NCI-H146 (cell line): ENCODE measurements at places on chromosomes 1 and 21.

- DNase-seq, result no peak
Measured at GRCh38 chr1:225820522-225821120, 10.7 kb downstream of the EPHX1 start.

DNA sequence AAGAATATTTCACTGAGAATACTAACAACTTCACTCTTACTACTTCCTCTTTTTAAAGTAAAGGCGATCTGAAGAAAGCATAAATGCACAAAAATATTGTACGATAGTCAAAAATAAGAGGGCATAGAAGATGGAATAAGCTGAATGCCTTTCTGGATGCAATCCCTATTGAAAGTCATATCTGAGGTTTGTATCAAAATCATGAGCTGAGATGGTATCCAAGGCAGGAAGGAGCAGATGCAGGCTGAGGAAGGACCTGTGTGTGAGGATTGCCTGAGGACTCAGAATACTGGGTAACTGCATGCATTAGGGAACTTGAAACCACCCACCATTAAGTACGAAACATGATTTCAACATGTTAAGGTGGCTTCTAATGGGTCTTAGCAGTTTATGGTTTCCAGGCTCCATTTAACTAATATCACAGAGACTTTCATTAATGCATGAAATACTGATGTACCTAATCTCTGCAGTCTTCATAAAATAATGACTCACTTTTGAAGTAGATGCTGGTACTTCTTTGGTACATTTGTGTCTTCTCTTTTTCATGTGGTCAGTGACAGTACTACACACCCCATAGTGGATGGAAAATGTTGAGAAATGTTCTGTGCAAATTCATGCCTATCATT lies 29.6 kb upstream of the RGS1 start:
- no peak for DNase-seq

DNA sequence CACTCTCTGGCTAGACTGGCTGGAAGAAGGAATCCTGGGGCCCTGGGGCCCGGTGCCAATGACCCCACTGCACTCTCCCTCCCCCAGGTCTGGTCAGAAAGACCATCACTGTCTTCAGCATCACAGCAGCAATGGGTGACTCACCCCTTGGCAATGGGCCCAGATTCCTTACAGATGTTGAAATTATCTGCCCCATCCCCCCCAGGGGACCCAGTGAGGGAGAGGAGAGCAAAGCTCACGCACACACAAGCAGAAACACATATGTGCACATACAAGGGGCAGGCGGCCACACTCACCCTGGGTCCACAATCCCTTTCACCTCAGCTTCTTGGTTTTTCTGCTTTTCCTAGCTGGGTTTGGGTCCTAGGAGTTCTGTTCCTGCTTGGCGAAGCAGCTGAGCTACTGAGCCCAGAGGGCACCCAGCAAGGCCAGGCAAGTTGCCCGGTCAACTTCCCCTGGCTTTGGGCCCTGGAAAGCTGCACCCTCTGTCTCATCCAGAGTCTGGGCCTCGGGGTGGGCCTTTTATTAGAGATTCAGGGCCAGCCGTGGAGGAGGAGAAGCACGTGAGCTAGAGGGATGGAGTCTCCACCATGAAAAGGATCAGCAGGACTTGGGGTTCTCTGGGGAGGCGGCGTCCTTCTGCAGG lies 2.6 kb downstream of the COL16A1 start:
- DNase-seq, result peak; percentile 53

- peak; percentile 79 for DNase-seq
Measured at GRCh38 chr1:50976111-50976889, 6.3 kb downstream of the CDKN2C start.

- no peak for DNase-seq
Measured at GRCh38 chr1:240004086-240004749, 87.5 kb upstream of the FMN2 start.

GRCh38 chr1:178625695-178626094 lies 99.3 kb upstream of the RALGPS2 start:
- no peak for DNase-seq

DNA sequence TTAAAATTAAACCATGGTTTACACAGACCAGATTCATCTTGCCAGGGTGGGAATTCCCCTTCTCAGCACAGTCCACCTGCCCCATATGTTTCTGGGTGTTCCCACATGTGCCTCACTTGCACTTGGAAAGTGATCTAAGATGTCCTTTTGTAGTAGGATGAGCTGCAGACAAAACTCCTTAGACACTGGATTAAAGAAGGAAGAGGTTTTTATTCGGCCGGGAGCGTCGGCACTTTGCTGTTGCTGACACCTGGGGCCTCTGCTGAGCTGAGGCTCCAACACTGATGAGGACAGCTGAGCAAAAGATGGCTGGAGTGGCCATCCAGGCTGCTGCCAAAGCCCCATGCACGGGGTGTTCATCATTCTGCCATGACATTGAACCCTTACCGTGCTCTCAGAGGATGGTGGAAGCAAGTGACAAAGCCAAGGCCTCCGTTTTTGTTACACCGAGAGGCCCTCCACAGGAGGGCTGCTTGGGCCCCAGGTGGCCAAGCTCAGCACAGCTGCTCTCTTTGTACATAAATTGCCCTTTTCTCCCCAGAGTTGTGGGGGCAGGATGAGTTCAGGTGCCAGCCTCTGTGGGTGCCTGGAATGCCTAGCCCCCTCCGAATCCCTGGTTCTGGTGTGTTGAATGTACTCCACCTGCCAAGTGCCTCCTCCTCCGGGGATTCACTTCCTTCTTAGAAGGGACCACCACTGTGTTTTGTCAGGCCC lies 7.3 kb upstream of the ACOT11 start:
- peak; percentile 68 for DNase-seq

- peak; percentile 23 for DNase-seq
Measured at GRCh38 chr1:205840146-205840923, 9.6 kb downstream of the PM20D1 start.

GRCh38 chr1:209311770-209312169 lies 271.7 kb upstream of the CAMK1G start:
- DNase-seq, result no peak

DNA sequence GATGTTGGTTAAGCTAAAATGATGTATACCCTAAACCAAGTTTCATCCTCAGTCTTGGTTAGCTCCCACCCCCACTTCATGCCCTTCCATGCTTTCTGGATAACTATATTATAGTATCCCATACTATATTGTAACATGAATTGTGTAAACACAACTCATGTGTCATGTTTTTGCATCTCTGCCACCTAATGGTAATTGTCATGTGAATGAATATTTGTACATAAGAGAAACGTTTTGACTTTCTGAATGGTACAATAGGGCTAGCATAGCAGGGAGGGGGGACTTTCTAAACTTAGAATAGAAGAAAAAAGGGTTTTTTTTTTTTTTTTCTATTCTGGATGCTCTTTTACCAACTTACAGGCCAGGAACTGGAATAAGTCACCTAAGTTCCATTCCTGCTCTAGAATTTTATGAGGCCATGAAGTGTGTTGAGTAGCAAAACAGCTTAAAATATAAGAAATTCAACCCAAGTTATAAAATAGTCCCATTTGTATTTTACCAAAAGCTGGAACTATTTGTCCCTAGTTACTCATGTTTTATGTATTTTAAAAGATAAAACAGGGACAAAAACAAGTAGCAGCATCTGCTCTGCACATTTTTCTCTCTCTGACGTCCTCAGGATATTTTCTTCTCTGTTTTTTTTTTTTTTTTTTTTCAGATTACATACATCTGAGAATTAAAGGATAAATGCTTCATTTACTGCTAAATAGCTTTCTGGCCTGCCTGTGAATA lies 77.4 kb downstream of the HLX start:
- no peak for DNase-seq
